ENCODE measurements at places on chromosomes 5 and 9.

DNA sequence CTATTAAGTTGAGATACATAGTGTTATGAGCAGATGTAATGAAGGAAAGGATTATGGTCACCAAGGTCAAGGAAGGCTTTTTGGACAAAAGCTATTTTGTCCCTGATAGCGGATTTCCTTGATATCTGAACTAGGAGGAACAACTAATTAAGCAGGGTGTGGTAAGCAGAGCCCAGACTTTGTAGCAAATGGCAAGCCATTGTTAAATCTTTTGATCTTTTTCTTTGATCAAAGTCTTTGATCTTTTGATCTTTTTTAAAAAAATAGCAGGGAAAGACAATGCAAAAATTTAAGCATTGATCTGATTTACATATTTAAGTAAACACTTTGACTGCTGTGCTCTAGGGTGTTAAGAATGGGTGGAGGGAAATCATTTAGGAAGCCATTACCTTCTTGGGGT, 1242.0 kb downstream of the MAT2B start:
- no peak for DNase-seq

DNA sequence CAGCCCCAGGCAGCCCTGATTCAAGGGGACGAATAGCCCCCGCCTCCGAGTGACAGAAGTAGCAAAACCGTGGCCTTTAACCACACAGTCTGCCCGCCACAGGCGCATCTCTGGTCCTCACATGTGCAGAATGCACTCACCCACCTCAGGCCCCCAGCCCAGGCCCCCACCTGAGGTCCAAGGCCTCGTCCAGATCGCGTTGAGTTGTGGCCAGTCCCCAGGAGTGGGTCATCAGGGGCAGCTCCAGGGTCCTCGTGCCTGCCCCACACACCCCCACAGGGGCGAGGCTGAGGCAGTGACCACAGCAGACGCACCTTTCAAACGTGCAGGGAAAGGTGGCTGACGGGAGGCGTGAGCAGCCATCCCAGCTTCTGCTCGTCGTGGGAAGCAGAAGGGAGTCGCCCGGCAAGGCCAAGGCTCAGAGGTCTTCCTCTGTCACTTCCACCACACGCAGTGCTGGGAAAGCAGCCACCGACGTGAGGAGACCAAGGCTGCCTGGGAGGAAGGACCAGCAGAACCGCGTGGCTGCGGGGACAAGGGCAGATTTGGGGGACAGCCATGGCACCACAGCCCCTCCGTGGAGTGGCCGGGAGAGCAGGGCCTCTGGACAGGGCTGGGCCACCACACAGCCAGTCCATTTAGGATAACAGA, 77.8 kb upstream of the OTULINL start:
- no peak for DNase-seq

DNA sequence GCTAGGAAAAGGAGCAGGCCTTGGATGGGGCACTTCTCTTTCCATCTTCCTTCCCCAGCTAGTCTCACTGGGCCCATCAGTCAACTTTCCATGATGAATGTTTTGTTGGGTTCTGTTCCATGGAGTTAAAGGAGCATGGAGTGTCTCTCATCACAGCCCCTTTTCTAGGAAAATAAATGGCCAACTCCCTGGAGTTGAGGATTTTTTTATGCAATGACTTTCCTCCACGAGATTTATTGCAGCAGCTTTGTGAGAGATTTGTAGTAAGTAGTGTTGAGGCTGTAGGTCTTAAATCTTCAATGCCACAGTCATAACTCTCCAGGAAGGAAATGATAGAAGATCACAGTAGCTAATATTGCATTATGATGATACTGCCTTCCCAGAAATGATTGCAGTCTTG, 45.6 kb upstream of the SLC44A1 start:
- DNase-seq: no peak

DNA sequence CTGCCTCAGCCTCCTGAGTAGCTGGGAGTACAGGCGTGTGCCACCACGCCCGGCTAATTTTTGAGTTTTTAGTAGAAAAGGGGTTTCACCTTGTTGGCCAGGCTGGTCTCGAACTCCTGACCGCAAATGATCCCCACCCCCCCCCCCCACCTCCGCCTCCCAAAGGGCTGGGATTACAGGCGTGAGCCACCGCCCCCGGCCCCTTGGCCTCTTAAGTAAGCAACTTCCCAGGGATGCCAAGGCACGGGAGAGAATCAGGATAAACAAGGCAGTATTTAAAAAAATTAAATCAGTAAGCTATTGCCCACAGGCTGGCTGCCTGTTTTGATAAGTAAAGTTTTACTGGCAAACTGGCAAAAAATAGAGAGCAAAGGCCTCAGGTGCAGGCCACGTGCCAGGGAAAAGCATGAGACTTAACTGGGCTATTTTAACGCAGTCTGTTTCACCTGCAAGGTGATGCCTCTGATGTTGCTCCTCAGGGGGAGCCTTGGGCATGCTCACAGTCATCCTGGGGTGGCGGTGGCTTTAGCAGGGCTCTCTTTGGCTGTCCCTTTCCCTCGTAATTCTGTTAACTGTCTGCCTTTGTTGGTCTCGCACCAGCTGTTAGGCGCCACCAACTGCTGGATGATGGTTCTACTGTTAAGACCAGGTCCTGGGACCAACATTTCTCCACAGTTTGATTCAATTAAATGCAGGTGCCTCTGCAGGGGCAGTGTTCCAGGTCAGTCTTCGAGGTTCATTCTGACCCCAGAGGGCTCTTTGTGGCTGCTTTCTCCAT, 19.4 kb upstream of the RNF130 start:
- DNase-seq: no peak

GRCh38 chr5:62418462-62419076, 6.0 kb downstream of the IPO11 start:
- DNase-seq: no peak

DNA sequence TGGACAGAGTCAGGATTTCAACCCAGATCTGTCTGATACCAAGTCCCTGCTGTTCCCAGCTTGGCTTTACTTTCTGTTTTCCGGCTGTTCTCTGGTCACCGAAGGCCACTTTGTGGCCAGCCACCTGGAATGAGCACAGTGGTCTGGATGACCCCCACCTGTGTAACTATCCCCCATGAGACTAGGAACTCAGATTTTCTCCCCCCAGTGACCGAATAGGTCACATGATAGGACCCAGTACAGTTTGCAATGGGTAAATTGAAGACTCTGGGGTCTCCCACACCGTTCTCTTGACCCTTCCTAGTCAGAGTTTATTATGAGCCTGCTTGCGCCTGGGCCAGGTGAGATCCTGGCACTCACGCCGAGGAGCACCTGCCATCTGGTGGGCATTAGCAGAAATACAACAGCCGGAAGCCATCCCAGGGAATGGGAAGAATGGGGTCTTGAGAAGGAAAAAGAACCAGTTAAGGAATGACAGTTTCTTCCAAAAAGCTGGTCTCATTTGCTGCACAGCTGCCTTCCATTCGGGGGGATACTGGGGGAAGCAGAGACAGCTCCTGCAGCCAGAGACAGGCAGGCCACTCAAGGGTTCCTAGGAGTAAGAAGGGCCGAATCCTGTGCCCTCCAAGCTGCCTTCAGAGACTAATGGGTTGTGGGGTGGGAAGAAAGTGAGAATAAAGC, 7.1 kb downstream of the PHYHD1 start:
- peak; percentile 61 for DNase-seq

Data from CD4-positive, alpha-beta T cell treated with Interleukin-15 for 4 hours (primary cell).